ENCODE measurements at places on chromosomes 1 and 21.

DNA sequence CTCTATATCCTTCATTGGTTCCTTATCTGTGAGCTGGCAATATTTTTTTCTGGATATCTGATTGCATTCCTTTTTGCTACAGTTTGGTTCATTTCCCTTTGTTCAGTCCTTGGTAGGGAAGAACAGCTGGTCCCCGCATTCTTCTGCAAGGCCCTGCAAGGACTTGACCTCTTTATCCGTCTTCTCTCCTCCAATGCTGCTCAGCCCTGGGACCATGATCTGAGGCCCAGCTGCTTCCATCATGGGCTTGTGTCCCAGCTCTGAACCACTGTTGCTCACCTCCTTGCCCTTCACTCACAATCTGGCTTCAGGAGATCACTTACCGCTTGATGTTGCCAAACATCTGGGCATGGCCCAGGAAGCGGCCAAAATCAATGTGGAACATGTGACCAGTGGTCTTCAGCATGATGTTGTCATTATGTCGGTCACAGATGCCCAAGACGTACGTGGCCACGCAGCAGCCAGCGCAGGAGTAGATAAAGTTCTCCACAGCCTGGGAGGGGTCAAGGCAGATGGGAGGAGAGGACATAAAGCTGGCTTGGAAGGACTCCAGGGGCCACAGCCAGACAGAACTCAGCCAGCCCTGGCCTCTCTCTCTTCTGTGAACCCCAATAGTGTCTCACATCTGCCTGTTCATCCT, 22.6 kb upstream of the PPP1R15B start:
- DNase-seq, result no peak
- no peaks in the 10 kb centered on the region for H3K27me3 ChIP-seq
- peaks cover 12% of the 10 kb centered on the region for H3K4me1 ChIP-seq
- H3K4me3 ChIP-seq, result no peak overlapping the region
- peaks cover 15% of the 10 kb centered on the region for H3K36me3 ChIP-seq

DNA sequence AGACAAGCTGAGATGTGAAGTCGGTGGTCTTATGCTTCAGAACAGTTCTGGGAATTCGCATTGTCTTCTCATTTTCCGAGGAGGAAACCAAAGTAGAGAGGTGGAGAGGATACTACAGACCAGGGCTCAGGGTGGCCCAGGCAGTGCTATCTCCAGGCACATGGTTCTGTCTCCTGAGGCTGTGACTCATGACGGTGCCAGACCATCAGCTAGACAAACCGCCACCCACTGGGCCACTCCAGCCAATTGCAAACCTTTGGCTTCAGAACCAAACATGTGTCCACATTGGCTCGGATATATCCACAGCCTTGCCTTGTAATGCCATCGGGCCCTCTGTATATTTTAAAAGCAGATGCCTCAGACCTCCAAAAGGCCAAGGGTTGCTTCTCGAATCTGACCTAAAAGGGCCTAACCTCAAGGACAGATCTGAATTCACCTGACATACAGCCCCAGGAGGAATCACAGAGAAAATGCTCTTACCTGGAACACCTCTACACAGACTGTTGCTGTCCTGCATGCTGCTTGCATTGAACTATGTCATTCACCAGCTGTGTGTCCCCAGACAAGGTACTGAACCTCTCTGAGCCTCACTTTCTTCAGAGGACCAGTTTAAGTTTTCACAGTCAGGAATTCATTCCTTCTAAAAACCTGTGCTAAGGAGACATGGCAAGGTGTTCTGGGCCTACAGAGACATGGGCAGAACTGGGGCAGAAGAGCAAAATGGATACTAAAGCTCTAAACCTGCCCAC, 224.9 kb upstream of the JUN start:
- H3K4me3 ChIP-seq, result no peak overlapping the region
- H3K27me3 ChIP-seq, result peaks cover 26% of the 10 kb centered on the region
- no peak for DNase-seq
- no peaks in the 10 kb centered on the region for H3K36me3 ChIP-seq
- peaks cover 15% of the 10 kb centered on the region for H3K4me1 ChIP-seq

DNA sequence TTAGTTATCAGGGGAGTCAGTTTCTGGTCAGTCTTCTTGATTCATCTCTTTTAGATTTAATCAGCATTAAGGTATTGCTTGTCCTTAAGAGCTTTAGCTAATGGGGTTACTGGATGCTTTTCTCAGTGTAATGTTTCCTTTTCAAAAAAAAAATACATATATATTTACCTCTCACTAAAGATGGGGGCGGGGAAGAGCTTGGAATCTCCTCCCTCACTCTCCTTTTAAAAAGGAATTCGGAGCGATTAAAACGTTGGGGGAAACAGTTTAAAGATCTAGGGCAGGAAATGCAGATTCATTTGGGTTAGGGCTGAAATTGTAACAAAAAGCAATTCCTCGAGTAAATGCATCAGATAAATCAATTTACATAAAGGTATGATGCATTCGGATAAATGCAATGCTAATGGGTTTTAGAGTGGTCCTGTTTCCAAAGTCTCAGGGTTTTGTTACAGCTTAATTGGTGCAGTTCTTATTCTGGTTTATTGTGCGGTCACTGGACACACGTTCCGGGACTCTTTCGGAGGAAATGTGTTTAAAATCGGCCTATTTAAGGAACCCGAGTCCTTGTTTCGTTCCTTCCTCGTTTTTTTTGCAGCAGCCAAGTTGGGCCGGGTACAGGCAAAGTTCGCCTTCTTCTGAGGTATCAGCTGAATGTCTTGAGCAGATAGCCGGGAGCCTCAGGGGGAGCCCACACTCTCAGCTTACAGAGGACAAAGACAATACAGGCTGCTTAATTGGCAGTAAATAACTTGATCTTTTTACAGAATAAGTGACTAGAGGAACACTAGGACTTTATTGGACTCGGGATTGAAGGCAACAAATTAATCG, 1.6 kb downstream of the LMO4 start:
- H3K36me3 ChIP-seq, result peaks cover 2% of the 10 kb centered on the region
- peaks cover 38% of the 10 kb centered on the region for H3K4me1 ChIP-seq
- no peaks in the 10 kb centered on the region for H3K27me3 ChIP-seq
- peak overlapping the region; percentile 97 for H3K4me3 ChIP-seq
- DNase-seq, result no peak

GRCh38 chr1:213119794-213120193, 68.8 kb downstream of the RPS6KC1 start:
- H3K36me3 ChIP-seq, result peaks cover 2% of the 10 kb centered on the region
- H3K27ac ChIP-seq, result no peak overlapping the region
- no peak for DNase-seq
- H3K4me1 ChIP-seq, result peaks cover 5% of the 10 kb centered on the region

DNA sequence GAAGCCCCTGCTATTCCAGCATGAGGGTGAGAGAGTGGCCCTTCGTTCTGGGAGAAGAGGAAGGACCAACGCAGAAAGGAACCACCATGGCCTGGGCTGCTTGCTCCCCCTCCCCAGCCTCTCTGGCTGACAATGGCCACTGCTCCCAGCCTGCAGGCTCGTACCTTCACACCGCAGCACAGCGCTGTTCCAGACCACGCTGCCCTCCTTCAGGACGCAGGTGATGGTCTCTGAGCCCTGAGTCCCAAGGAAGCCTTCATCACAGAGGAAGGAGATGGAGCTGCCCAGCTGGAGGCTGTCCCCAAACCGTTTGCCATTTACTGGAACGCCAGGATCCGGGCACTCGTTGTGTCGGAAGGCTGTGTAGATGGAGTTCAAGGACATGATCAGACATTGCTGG, 124.9 kb upstream of the HMGB4 start:
- DNase-seq, result no peak
- H3K4me1 ChIP-seq, result peaks cover 2% of the 10 kb centered on the region
- H3K27me3 ChIP-seq, result peaks cover 47% of the 10 kb centered on the region
- H3K36me3 ChIP-seq, result no peaks in the 10 kb centered on the region
- H3K4me3 ChIP-seq, result no peak overlapping the region
- H3K27ac ChIP-seq, result no peak overlapping the region

- peaks cover 35% of the 10 kb centered on the region for H3K4me1 ChIP-seq
- H3K36me3 ChIP-seq, result no peaks in the 10 kb centered on the region
- peak overlapping the region; percentile 73 for H3K4me3 ChIP-seq
- no peaks in the 10 kb centered on the region for H3K27me3 ChIP-seq
- DNase-seq, result no peak
These were observed 39.3 kb downstream of the FASLG start for GRCh38 chr1:172698224-172698623.

DNA sequence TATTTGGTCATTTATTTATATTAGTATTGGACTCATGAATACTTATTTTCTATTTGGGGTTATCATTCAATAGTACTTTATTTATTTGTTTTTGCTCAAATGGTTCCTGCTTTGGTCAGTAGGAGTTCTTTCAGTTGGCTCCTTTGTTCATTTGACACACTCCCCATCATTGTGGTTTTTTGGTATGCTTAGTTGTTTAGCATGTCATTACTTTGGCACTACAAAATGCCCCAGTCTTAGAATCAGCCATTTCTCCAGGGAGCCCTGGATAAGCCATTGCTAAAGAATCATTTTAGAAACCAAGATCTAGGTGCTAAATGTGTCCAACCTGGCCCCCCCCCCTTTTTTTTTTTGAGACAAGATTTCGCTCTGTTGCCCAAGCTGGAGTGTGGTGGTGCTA, 61.7 kb upstream of the MRPS6 start:
- no peak for DNase-seq
- H3K27ac ChIP-seq, result no peak overlapping the region
- no peak overlapping the region for H3K4me3 ChIP-seq
- H3K4me1 ChIP-seq, result peaks cover 11% of the 10 kb centered on the region
- H3K27me3 ChIP-seq, result no peaks in the 10 kb centered on the region

DNA sequence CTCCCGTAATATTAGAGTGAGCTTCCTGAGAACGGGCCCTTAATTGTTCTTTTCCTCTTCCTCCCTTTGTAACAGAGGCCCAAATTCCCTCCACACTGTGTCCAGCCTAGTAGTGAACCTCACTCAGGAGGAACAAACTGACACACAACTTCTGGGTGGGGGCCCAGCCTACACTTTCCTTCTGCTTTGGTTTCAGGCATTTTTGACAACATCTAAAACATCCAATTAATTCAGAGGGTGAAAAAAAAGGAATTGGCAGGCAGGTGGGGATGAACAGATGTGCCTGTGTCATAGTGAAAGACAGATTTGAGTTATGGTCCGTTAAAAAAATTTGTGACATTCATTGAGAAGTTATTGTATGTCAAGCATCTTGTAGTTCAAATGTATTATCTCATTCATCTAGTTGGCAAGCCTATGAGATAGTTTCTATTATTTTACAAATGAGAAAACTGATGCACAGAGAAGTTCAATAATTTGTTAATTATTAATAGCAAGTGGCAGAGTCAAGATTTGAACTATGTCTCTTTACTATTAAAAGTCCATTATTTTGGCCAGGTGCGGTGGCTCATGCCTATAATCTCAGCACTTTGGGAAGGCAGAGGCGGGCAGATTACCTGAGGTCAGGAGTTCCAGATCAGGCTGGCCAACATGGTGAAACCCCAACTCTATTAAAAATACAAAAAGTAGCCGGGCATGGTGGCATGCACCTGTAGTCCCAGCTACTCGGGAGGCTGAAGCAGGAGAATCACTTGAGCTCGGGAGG, 41.6 kb upstream of the LRIG2 start:
- no peak overlapping the region for H3K27ac ChIP-seq
- no peak overlapping the region for H3K4me3 ChIP-seq
- H3K27me3 ChIP-seq, result no peaks in the 10 kb centered on the region
- no peak for DNase-seq
- no peaks in the 10 kb centered on the region for H3K36me3 ChIP-seq

- H3K4me1 ChIP-seq, result peaks cover 5% of the 10 kb centered on the region
- H3K36me3 ChIP-seq, result no peaks in the 10 kb centered on the region
- DNase-seq, result no peak
These were observed 3.3 kb upstream of the PCBP3 start for GRCh38 chr21:45640001-45640887.

- peaks cover 11% of the 10 kb centered on the region for H3K36me3 ChIP-seq
- no peak for DNase-seq
- H3K27me3 ChIP-seq, result no peaks in the 10 kb centered on the region
- no peak overlapping the region for H3K27ac ChIP-seq
- H3K4me1 ChIP-seq, result no peaks in the 10 kb centered on the region
These were observed 6.9 kb upstream of the A3GALT2 start for GRCh38 chr1:33327587-33328325.

DNA sequence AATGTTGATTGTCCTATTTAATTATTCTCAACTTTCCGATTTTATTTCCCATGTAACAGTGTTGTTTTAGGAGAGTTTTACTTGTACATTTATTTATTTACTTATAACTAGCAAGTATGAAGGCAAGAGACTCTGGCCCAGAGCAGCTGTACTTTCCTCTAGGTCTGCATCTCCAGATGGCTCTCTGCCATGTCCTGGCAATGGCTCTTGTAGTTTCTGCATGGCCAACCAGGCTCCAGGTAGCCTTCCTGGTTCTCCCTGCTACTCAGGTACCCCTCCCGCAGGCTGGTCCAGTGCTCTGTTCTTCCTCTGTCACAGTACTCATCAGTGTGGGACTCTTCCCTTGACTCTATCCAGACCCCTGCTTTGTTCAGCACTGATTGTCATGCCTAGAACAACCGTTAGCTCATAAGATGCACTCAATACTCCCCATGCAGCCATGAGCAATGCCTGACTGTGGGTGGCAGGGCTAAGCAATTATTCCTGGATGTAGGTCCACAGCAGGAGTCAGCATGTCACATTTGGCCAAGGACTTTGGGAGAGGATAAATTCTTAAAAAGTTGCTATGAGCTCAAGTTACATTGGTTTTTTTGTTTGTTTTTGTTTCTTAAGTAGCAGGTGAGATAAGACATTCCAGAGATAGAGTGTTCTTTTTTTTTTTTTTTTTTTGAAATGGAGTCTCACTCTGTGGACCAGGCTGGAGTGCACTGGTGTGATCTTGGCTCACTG, 10.9 kb upstream of the IL20 start:
- peaks cover 30% of the 10 kb centered on the region for H3K27me3 ChIP-seq
- no peaks in the 10 kb centered on the region for H3K36me3 ChIP-seq
- H3K27ac ChIP-seq, result no peak overlapping the region

DNA sequence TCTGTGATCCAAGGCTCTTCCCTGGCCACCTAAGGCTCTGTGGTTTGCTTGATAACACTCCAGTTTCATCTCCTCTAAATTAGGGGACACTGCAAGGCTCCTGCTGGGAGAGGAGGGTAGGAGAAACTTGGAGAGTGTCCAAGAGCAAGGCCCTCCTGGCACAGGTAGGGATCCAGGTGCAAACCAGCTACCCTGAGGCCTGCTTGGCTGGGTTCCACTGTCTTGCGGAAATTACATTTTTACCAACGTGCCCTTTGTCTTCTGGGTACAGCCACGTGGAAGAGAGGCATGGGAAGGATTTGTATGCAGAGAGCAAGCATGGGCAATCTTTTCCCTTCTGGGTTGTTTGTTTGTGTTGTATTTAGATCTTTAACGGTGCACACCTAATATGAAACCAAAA, 132.5 kb downstream of the PRDM2 start:
- no peak overlapping the region for H3K27ac ChIP-seq
- peaks cover 31% of the 10 kb centered on the region for H3K27me3 ChIP-seq
- H3K4me1 ChIP-seq, result peaks cover 4% of the 10 kb centered on the region
